ENCODE measurements at places on chromosomes 2 and 18. TPM values are rescaled to one million over a fixed set of nuclear protein-coding genes. Genes with fewer than 3 reads are reported as not detected.

GRCh38 chr2:43221763-43222474, 4.5 kb downstream of the ZFP36L2 start:
- peak; percentile 91 for DNase-seq

MTCL1 gene
- 1.9 TPM for polyA plus RNA-seq

- DNase-seq, result no peak
These were observed 36.7 kb downstream of the IL1R2 start for GRCh38 chr2:102028470-102028869.

ANKRD62 gene
- not detected for polyA plus RNA-seq
